Stimulated activated CD4-positive, alpha-beta T cell treated with anti-CD3 and anti-CD28 coated beads, Interleukin-2, amount 100 ng/mL, for 48 hours (primary cell): ENCODE measurements at places on chromosomes 5 and 9.
A peak's percentile ranks its signal among the peaks of the same experiment; 100 is the strongest.

- DNase-seq, result peak; percentile 54
Measured at GRCh38 chr9:136629879-136630661, 32.6 kb upstream of the EGFL7 start.

- DNase-seq, result no peak
Measured at GRCh38 chr5:6804766-6805501, 91.7 kb downstream of the TENT4A start.

GRCh38 chr5:168563959-168564358 lies 15.2 kb downstream of the PANK3 start:
- DNase-seq, result no peak

DNA sequence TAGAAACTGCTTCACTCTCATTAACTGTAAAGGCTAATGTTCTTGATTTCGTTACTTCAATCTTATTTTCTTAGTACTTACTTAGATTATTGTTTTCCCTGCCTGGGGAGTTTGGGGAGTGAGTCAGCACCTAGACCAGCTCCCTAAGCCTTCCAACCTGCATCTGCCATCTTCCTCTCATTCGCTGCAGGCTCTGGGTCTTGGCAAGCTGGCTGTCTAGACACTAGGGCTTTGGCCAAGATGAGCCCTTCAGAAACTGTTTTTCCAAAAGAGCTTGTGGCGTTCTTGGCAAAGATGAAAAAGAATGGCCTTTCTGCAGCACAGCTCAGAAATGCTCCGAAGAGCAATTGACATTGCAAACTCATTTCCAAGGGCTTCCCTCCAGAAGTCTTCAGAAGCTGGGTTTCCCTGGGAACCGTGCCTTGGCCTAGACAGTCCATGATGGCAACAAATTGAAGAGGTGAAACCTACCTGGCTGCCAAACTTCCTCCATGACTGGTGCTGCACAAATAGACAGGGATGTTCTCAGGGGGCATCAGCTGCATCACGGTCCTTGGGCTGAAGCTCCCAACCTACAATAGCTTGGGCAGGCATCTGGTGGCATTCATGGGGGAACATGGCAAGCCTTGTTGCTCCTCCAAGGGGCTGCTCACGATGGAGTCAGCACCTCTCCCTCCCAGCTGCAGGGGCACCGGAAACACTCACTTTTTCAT lies 76.6 kb downstream of the NSUN2 start:
- no peak for DNase-seq

DNA sequence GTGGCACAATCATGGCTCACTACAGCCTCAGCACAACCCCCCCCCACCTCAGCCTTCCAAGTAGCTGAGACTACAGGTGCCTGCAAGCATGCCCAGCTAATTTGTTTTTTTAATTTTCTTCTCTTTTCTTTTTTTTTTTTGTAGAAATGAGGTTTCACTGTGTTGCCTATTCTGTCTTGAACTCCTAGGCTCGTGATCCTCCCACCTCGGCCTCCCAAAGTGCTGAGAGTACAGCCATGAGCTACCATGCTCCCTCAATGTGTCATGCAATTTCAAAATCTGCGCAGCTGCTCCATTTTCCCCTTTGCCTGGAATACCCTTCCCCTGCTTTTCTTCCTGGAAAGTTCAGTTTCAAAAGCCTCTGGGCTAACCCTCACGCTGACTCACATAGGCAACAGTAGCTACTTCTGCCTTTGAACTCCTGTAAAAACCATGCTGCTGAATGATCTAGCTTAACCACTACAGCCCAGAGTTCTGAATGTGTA lies 71.0 kb upstream of the IL7R start:
- DNase-seq, result peak; percentile 32

- DNase-seq, result no peak
Measured at GRCh38 chr9:133154097-133154989, 9.4 kb downstream of the GBGT1 start.

DNA sequence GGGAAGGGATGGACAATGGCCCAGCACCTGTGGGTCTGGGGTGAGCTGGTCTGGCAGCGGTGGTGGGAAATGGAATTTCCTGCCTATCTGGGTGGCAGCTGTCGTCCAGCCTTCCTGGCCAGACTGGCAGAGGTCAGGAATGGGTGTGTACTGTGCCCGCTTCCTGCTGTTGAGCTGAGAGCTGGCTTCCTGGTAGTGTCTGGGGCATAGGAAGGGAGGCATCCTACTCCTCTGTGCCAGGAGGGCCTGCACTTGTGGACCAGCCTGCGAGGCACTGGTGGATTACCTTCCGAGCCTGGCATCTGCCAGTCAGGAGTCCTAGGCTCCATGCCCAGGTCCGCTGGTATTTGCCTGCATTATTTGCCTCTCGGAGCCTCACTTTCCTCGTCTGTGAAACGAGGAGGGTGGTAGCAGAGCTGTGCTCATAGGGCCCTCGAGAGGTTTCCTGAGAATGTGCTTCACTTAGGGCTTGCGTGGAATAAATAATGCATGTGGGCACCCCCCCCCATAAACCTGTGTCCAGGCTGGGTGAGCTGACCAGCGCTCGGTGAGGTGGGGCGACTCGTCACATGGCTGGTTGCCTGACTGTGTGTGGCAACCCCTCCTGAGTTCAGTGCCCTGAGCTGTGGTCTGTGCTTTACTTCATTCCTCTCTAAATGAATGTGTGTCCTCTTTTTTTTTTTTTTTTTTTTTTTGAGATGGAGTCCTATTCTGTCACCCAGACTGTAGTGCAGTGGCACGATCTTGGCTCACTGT lies 47.7 kb downstream of the HMCN2 start:
- DNase-seq, result no peak

GRCh38 chr5:18314192-18314778 lies 680.0 kb downstream of the TAF11L14 start:
- no peak for DNase-seq

DNA sequence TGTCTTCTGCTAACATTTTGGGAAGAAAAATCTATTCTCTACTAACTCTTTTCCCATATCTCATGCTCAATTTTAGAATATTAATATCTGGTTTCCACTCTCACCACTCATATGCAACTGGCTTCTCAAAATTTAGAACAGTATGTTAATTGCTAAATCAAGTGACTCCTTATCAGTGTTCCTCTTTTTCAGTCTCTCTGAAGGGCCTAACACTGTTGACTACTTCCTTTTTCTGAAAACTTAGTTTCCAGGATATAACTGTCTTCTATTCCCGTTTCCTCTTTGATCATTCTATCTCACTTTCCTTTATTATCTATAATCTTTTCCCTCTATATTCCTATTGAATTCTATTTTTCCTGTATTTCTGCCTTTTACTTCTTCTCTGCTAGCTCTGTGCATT lies 1717.2 kb upstream of the C9orf72 start:
- no peak for DNase-seq

- no peak for DNase-seq
Measured at GRCh38 chr5:36388288-36388687, 86.6 kb upstream of the RANBP3L start.

- DNase-seq, result no peak
Measured at GRCh38 chr9:121754655-121755436, 103.4 kb downstream of the DAB2IP start.

- DNase-seq, result no peak
Measured at GRCh38 chr5:59660737-59661136, 232.8 kb downstream of the PDE4D start.

DNA sequence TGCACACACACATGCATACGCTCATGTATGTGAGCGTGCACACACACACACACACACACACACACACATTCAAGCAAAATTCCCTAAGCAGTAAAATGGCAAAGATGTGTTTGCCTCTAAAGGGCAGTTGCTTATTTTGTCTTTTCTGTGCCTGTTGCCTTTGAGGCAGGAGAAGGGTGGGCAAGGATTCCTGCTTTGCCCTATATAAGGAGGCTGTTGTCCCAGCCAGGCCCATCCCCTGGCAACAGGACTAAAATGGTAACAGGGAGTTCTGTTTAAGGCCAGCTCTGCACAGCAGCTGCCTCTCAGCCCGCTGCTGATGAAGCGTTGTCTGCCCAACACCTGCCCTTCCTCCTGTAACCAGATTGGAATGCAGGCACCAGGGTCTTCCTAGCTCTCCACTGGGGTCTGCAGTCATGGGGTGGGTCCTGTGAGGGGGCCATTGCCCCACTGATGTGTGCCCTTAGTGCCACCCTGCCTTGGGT lies 64.4 kb downstream of the PPARGC1B start:
- DNase-seq, result no peak

DNA sequence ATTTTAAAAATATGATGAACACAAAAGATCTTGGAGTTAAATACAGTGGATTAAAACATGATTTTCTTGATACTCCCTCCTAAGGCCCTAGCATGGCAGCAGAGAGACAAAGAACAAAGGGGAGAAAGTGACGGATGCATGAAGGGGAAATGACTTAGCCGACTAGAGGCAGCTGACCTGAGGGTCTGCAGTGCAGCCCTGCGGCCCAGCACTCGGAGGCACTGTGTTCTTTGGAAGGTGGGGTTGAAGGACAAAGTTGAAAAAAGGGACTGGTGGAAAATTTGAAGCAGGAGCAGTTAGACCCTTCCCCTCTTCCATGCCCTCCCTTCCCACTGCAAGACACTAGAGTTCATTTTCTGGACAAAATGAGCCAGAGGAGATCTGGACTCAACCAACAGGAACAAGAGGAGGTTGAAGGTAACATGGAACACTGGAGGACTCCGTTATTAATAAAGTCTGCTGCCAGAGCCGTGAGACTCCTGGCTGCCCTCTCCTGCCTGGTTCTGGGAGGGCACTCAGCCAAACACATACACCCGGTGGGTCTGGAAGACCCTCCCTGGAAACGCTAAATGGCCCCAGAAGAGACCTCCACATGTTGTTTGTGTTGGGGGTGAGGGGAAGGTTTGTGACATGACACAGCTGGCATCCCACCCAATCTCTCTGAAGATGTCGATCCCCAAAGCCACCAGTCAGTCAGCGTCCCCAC lies 98.1 kb downstream of the JMY start:
- DNase-seq, result no peak

DNA sequence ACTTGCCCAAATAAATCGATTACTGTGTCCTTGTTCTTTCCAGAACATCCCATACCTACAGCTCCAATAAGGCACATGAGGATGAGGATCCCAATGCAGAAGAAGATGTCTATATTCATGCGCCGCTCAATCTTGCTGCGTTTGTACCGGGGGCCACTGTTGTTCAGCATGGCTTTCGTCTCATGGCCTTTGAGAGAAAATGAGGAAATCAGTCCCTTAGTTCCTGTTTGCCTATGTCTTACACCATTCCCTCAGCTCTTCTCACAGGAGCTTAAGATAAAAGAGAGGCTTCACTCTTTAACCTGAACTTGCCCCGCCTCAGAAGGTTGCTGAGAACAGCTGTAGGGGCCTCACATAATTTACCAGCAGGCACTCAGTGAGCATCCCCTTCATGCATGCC lies 211.6 kb downstream of the ATP10B start:
- no peak for DNase-seq

DNA sequence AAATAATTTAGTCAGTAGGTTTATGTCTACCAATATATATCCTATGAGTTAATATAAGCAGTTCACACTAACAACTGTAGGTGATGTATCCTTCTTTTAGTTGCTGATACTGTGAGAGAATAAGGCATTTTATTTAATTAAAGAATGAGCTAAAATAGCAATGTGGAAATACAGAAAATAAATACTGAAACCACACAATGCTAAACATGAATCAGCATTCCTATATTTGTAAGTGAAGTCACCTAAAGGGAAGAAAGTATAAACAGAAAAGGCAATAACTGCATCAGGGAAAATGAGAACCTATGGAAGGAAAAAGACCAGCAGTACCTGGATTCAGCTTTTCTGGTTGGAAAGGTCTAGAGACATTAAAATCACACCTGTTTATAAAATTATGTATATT lies 336.0 kb downstream of the PDE4D start:
- no peak for DNase-seq

- DNase-seq, result no peak
Measured at GRCh38 chr5:122300374-122300773, 11.7 kb upstream of the SNCAIP start.

- peak; percentile 48 for DNase-seq
Measured at GRCh38 chr5:38809388-38810359, 36.1 kb upstream of the OSMR start.

DNA sequence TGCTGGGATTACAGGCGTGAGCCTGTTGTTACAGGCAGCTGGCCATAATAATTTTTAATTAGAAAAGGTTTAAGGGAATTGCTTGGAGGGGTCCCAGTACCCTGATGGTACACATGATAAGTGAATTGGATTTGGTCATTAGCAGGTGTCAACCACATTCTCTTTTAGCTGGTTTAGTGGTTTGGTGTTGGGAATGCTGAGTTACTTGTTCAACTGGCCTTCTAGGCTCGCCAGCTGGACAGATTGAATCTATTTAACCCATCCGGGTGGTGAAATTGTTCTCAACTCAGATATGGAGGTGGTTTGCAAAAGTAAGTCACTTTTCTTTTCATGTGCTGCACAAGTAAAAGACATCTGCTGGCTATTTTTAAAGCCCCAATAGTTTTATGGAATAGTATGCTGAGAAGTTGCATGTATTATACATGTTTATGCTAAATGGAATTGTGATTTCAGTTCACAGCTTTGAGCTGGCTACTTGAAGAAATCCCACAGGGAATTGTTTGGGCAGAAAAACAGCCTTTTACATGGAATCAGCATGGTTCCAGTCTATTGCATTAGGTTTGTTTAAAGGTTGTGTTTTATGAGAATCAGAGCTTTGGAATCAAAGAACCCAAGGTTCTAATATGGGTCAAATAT lies 149.8 kb upstream of the SLC28A3 start:
- DNase-seq, result no peak

DNA sequence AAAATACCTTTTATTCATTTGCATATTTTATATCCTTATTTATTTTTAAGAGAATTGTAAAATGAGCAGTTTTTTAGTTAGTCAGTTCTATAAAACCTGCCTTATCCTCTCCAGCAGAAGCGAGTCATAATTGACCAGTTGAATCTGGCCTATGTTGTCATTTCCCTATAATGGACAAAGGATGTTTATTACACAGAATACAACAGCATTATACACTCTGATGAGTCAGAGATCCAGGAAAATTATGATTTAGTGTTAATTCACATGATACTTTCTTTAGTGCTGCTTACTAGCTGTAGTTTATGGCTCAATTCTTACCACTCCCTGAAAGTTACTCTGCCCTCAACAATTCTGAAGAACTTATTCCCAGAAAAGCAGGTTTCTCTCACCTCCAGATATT lies 26.8 kb upstream of the LURAP1L start:
- DNase-seq, result no peak

GRCh38 chr5:131384616-131385214 lies 120.9 kb downstream of the CDC42SE2 start:
- DNase-seq, result no peak

GRCh38 chr5:68332080-68332451 lies 116.5 kb downstream of the PIK3R1 start:
- DNase-seq, result no peak

DNA sequence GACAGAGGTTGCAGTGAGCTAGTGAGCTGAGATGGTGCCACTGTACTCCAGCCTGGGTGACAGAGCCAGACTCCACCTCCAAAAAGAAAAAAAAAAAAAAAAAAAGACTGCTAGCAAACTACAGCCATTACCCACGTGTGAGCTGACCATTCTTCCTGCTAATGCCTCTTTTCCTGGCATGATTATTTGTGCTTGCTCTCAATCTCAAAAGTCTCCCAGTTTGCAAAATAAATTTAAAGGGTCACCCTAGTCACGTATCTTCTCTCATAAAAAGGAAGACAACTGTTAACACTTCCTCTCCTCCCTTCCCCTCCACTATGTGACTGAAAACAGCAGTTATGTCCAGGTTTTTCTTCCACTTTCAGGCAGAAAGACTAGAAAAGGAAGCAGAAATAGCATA lies 37.2 kb downstream of the TRIM36 start:
- no peak for DNase-seq

GRCh38 chr9:133553973-133554713 lies 19.6 kb downstream of the ADAMTSL2 start:
- no peak for DNase-seq
